ENCODE measurements at places on chromosomes 7 and 10.
A peak's percentile ranks its signal among the peaks of the same experiment; 100 is the strongest.

- DNase-seq = no peak
Measured at GRCh38 chr10:14742382-14742781, 32.3 kb downstream of the FAM107B start.

DNA sequence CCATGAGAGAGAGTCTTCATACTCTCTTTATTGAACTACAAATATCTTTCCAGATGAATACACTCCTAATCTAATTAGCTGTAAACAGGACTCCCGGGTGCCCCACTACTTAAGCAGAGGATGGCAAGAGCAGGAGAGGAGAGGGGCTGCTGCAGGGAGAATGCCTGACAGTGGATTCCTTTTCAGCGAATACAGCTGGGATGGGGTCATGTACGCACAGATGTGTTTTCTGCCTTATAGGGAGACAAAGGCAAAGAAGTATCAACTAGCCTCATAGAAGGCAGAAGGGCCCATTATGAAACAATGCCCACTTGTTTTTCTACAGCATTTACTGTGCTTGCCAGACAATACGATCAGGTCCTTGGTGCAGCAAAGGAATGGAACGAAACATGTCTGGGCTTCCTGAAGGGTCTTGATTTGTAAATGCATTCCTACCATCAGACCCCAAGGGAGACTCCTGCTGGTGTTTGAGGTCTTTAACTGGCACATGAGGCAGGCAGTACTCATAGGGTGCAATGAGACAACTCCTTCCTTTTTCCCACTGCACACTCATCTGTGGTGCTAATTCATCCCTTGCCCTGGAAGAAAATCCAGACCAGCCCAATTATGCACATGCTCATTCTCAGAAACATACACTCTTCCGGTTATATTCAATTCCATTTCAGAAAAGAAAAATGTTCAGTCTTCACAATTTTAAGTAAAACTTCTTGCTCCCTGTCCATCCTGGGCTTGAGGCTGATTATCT lies 117.1 kb downstream of the AOAH start:
- DNase-seq = no peak

- no peak for DNase-seq
Measured at GRCh38 chr7:37656913-37657530, 26.5 kb upstream of the GPR141 start.

DNA sequence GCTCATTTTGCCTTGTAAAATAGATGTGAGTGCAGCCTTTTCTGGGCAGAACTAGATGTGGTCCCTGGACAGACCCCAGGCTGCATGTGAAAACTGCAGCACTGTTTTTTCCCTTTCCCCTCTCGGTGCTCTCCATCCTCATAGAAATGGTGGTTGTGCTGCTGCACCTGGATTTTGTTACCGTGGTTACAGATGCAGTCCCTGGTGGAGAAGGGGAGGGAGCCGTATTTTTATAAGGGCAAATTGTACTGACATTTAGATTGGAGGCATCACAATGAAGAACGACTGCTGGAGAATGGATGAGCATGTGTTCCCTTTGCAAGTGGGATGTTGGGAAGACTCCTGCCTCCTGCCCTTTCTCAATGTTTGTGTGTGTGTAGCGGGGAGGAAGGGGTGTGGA lies 469.9 kb downstream of the CCSER2 start:
- no peak for DNase-seq

- DNase-seq = peak; percentile 83
Measured at GRCh38 chr10:11237571-11237970, 219.9 kb downstream of the CELF2 start.

GRCh38 chr7:30927040-30927439 lies 15.4 kb downstream of the AQP1 start:
- peak; percentile 32 for DNase-seq

GRCh38 chr10:33235251-33235884 lies 99.1 kb downstream of the NRP1 start:
- DNase-seq = no peak

DNA sequence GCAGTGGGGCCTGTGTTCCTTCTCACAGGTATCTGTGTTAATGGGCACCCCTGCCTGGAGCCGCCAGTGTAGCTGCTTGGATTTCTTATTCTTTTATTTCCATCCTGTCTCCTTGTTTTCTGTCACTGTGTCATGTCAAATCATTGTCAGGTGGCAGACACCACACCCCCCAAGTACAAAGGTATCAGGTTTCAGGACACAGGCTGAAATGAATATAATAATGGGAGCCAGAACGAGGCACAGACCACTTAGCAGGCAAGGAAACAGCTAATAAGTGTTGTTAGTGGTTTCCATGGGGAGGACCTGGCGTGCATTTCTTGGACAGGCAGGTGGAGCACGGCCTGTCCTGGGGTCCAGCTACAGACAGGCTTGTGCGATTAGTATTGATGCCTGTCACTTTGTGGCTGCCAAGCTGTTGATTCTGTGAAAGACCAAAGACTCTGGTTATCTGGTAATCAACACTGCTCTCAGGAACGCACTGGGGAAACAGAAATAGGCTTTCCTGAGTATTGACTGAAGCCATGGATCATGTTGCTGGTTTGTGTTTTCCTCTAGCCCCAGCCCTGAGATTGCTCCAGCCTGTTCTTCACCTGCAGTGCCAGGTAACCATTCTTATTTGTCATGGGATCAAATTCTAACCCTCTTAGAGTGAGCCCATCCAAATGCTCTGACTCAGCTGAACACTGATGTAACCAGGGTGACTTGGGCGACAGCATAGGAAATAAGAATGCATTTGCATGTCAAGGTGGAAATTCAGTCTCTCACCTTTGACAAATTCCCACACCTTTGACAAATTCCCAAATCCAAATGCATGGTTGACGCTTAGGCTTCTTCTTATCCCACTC lies 1002.0 kb downstream of the LRMDA start:
- DNase-seq = no peak

DNA sequence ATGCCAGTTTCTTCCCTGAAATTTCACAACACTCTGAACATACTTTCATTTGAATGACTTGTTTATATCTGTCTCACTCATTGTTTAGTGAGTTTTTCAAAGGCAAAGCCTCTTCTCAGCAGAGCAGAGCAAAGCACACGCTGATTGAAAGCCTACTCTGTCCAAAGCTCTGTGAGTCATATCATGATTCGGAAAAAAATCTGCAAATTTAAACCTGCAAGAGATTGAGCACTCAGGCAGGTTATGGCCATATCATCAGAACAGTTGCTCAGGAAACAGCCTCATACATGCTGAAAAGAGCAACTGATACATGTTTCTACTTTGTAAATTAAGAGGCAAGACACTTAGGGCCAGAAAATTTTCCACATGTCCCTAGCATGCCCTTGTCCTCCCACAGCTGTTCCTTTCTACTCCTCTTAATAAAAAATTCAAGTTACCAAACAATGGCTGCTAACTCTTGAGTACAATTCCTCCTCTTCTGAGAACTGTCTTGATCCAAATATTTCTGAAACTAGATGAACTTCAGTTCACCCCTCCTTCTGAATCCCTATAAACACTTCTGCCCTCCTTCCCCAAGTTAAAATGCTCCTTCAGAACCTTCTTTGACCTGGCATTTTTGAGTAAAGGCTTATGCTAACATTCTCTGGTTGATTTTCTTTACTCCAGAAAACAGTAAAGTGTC lies 140.6 kb upstream of the HPS1 start:
- DNase-seq = no peak

DNA sequence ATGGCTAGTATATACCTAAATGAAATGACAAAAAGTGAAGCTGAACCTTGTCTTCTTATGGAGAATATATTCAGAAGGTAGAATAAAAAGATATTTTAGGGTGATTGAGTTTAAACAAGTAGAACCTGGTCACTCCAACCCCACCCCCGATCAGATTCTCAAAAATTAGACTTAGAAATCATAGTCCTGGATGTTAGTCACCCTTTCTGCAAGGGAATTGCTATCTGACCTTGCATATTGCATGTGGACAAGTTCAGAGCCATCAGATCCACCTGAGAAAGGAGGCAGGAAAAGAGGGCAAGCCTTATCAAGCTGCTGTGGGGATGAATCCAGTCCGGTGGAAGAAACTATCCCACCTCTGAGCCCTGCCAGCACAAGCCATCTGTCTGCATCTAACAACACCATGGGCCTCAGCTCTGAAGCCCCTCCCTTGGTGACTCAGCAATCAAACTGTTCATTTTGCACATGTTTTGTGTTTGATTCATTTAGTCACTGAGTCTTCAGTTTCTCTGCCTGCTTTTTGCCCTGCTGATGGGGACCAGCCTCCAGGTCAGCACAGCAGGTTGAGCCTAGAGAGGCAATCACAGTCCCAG lies 727.3 kb downstream of the AUTS2 start:
- no peak for DNase-seq

DNA sequence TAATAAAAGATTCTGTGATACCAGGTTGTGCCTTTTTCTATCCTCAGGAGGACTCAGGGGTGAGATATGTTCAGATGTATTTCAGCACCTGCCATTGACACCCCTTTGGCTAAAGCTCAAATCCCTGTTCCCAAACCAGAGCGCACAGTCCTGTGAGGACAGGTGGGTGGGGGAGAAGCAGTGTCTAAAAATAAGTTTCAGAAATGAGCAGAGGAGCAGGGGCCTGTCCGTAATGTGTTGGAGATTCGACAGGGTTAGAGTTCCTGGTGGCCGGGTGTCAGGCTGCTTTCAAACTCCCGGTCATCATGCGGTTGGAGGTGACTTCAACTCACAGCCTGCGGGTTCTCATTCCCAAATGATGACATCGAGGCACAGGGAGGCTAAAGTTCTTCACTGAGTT lies 211.5 kb downstream of the KLF6 start:
- DNase-seq = no peak

DNA sequence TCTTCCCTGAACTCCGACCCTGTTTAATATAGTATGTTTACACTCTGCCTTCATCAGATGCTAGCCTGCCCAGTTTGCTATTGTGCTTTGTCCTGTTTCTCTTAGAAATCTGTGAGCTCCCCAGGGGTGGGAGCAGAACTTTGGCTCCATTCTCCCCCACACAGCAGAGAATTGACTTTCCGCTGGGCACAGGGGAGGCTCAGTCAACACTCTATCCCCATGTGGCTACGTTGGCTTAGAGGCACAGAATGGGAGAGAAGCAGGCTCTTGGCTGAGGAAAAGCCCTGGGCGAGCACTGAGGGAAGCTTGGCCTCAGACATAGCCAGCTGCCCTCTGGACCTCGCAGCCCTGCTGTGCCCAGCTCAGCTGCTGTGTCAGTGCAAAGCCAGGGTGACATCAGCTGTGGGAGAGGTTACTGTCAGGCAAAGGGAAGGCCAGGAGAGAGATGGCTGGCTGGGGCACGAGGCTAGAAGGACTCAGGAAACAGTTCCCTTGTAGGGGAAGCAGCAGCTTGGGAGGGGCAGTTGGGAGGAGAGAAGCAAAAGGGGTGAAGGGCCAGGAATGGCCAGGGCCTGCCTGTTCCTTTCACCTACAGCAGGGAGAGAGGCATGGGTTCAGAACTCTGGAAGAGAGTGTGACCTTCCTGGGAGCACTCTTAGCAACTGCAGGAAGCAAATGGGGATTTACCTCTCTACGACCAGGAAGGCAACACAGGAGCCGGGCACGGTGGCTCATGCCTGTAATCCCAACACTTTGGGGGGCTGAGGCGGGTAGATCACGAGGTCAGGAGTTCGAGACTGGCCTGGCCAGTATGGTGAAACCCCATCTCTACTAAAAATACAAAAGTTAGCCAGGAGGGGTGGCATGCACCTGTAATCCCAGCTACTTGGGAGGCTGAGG lies 5.8 kb upstream of the SCD start:
- no peak for DNase-seq

DNA sequence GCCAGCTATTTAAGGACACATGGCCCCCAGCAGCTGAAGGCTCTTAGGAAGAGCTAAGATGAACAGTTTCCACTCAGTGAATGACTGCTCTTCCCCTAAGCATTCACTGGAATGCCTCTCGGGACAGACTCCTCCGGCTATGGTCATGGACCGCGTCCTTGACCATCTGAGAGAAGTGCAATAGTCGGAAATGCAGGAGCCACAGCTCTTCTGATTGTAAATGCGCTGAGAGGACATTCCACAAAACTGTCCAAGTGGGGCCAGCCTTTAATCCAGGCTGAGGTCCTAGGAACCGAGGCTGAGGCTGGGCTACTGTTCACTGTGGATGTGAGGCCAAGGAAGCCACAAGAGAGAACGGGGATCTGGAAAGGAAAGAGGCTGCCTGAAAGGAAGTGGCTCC lies 162.0 kb upstream of the TMEM72 start:
- no peak for DNase-seq

DNA sequence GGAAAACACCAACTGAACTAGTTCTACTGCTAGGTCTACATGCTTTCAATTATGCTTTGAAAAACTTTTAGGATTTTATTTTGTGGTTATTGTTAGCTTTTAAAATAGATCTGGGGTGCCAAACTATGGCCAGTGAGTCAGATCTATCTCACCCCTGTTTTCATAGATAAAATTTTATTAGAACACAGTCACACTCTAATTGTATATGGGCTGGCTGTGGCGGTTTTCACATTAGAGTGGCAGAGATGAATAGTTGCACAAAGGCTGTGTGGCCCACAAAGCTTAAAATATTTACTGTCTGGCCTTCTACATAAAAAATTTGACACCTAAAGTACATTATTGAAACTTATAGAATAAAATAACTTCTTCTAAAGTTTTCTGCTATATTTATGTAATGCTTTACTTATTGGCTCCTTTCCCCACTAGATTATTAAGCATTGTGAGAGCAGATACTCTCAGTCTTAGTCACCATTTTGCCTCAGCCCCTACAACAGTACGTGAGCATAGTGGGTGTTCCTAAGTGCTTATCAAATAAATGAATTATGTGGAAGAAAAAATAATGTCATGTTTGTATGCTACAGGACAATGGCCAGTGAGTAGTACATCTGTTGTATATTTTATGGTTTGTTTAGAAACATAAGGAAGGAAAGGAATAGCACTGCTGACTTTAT lies 5.4 kb upstream of the SUV39H2 start:
- no peak for DNase-seq

- DNase-seq = no peak
Measured at GRCh38 chr10:49230004-49230403, 41.8 kb upstream of the TMEM273 start.

GRCh38 chr10:86681047-86681446 lies 12.7 kb downstream of the LDB3 start:
- DNase-seq = no peak

GRCh38 chr10:73843261-73843660 lies 31.1 kb downstream of the CAMK2G start:
- no peak for DNase-seq

DNA sequence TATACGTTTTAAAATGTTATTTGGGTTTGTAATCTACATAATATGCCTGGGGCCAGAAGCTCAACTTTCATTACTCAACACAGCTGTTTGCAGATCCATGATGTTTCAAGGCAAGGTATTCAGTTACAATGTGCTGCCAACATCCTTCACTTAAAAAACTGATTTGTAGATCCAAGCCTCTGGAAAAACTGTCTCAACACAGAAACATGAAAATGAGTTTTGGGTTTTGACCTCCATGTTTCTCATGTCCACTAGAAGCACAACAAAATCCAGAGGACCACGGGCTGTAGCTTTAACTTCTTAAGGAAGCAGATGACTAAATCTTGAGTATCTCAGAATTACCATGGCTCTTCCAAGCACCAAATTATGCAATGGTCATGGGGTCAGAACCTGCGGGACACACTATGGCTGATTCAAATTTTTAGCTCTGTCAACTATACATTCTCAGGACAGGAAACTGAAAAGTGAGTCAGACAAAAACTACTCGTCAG lies 247.1 kb upstream of the GRB10 start:
- DNase-seq = no peak

- no peak for DNase-seq
Measured at GRCh38 chr7:116417593-116418345, 81.8 kb upstream of the CAV2 start.

All from activated CD8-positive, alpha-beta memory T cell treated with anti-CD3 and anti-CD28 coated beads for 24 hours (primary cell).